ENCODE measurements at places on chromosomes 6 and 20.

DNA sequence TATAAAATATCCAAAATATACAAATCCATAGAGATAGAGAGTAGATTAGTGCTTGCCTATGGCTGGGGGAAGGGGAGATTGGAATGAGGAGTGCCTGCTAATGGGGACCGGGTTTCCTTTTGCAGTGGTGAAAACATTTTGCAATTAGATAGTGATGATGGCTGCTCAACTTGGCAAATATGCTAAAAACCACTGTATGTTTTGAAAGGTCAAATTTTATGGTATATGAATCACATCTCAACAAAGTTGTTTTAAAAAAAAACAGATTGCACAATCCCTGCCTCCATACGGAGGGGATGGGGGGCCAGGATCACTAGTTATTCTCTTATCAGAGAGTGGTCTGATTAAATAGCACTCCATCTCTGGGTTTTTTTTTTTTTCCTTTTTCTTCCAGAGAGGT lies 76.9 kb upstream of the RIPOR2 start:
- DNase-seq, result no peak

DNA sequence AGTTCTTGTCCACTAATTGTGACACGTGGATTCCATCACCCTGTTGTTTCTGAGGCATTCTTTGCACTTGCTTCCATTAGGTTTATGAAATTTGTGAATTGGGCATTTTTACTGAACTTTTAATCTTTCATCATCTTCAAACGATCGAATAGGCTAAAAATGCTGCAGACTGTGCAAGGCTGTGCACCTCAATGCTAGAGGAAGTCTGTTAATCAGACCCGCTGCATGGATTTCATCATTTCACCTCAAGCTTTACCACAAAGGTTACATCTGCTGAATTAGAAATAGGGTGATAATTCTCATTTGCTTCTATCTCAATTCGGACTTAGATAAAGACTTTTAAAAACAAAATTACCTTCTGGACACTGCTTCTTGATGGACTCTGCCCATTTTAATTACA lies 27.8 kb upstream of the F13A1 start:
- DNase-seq, result no peak

DNA sequence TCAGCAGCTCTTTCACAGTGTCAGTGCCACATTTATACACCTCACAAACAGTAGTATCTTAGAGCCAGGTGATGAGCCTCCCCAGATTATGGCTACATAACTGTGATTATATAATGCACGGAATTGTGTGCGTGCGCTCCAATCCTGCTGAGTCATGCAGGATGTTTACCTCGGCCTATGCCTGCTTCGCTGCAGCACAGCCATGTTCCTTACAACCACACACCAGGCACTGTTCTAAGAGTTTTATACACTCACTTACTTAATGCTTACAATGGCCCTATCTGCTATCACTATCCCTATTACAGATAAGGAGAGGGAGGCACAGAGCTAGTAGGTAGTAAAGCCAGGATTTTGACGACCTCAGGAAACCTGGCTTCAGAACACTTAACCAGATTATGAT lies 7.3 kb downstream of the ZKSCAN3 start:
- DNase-seq, result no peak

DNA sequence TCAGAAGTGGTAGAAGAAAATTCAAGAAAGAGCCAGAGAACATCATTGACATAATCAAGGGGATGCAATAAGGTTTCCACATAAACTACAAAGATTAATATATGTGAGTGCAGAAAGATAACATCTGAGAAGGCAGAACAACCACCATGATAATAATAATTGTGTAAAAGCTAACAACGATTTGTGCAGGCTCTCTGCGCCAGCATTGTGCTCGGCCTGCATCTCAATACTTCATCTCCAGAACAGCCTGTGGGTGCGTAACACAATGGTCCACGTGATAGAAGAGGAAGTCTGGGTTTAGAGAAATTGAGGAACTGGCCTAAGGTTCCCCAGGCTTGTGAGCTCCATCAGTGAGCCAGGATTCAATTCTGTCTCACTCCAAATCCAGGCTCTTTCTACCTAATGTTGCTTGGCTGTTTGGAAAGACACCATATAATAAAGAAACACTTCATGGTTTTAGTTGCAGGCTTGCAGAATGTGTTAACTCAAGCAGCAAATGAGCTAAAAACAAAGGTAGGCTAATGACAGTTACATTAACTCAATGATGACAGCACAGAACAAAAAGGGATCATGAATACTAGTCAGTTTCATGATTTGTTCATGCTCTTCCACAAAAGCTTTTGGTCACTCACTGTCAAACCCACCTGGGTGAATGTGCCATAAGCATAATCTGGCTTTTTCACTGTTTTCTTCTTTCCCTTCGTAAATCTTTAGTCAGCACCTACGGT lies 71.2 kb downstream of the LY86 start:
- DNase-seq, result no peak

GRCh38 chr6:2581011-2581410 lies 169.7 kb downstream of the MYLK4 start:
- no peak for DNase-seq
